Fibroblast of skin of back (primary cell): ENCODE measurements at places on chromosomes 13 and 19.

- peak; percentile 88 for DNase-seq
Observed at GRCh38 chr13:99307247-99307646, at the start of gene GPR183. TSS of gene GPR183 (minus strand) at chr13:99307399. CDS start at chr13:99296145, 11,254 bp downstream.

DNA sequence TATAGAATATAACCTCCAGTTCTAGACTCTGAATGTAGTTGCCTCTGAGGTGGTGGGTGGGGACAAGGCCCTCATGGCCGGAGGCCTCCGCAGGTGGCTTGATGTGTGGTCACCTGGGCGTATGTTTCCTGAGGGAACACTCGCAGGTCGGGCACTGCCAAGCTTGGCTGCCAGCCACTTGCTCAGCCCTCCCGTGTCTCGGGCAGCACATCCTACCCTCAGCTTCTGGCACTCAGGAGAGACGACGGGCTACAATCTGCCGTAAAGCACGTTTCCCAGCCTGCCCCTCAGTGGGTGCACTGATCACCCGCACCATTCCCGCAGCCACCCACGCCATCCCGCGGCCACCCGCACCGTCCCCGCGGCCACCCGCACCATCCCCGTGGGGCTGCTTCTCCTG, 15.2 kb downstream of the THOP1 start:
- no peak for DNase-seq

GRCh38 chr13:58660826-58661225, 1029.3 kb downstream of the PCDH17 start:
- no peak for DNase-seq

DNA sequence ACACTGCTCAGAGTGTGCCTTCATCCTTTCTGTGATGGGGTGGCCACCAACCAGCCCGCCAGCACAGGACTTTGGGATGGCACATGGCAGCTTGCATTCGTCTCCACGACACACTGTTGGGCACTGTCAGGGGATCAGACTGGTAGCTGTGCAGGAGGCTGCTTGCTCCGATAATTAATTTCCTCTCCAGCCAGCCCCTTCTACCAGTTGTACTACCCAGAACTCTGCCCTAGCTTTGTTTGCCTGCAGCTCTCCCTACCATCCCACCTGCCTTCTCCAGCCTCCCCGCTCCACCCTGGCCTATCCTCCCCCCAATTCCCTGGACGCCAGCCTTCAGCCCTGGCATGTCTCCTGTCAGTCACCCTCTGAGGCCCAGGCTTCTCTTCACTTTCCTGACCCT, 228.3 kb downstream of the TSHZ3 start:
- DNase-seq, result no peak

GRCh38 chr19:3098515-3099346, 4.6 kb downstream of the GNA11 start:
- no peak for DNase-seq

GRCh38 chr19:17951990-17952976, 14.6 kb upstream of the KCNN1 start:
- DNase-seq, result no peak

DNA sequence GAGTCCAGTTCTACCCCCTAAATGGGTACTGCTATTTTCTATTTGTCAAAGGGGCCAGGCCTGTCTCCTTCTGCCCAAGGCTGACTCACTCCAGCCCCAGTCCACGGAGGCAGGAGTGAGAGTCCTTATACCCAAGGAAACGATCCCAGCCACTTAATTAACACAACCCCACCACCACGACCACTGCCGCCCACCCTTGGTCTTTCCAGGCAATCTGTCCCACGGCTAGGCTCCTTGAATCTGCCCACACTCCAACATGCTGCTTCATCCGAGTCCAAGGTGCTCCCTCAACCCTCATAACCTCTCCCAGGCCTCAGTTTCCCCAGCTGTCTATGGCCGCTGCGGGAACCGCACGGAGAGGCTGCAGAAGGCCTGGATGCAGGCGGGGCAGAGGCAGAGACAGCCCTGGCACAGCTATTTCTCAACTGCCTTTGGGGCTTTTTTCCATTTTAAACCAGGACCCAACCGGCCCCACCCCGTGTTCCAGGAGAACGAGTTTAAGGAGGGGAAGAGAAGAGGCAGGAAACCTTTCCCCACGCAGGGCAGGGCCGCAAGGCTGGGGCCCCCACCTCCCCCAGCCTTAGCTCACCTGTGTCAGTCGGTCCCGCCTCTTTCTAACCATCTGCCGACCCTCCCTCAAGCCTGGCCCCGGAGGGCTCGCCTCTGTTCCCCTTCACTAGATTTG, 746 bp downstream of the RAB3D start:
- no peak for DNase-seq

GRCh38 chr13:70844391-70845108, 736.3 kb upstream of the KLHL1 start:
- DNase-seq, result no peak

DNA sequence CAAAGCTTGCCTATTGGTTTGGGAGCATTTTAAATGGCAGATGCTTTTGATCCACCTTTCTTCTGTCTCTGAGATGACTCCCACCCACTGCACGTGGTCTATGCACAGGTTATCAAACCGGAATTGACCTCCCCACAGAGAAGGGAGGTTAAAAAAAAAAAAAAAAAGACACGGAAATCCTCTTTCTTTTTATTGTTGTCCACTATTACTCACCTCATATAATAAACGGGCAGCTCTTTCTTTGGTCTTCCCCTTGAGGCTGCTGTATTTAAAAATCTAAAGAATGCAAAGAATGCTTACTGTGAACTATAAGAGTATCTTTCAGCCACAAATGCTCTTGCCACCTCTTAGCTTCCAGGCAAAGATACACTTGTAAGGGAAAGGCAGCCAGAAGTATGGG, 329.7 kb downstream of the NDFIP2 start:
- DNase-seq, result peak; percentile 75

- no peak for DNase-seq
Observed at GRCh38 chr19:32063601-32064000, 281.8 kb upstream of the ZNF507 start.

GRCh38 chr13:60335531-60335930, 61.5 kb upstream of the TDRD3 start:
- DNase-seq, result peak; percentile 38

DNA sequence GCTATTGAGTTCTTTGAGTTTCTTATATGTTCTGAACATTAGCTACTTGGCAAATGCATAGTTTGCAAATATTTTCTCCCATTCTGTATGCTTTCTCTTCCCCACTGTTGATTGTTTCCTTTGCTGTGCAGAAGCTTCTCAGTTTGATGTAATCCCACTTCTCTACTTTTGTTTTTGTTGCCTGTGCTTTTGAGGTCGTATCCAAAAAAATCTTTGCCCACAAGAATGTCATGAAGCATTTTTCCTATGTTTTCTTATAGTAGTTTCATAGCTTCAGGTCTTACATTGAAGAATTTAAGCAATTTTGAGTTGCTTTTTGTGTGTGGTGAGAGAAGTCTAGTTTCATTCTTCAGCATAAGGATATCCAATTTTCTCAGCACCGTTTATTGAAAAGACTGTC, 536.7 kb upstream of the ARGLU1 start:
- DNase-seq, result peak; percentile 69

- no peak for DNase-seq
Observed at GRCh38 chr19:33208904-33209849, 15.0 kb downstream of the LRP3 start.

DNA sequence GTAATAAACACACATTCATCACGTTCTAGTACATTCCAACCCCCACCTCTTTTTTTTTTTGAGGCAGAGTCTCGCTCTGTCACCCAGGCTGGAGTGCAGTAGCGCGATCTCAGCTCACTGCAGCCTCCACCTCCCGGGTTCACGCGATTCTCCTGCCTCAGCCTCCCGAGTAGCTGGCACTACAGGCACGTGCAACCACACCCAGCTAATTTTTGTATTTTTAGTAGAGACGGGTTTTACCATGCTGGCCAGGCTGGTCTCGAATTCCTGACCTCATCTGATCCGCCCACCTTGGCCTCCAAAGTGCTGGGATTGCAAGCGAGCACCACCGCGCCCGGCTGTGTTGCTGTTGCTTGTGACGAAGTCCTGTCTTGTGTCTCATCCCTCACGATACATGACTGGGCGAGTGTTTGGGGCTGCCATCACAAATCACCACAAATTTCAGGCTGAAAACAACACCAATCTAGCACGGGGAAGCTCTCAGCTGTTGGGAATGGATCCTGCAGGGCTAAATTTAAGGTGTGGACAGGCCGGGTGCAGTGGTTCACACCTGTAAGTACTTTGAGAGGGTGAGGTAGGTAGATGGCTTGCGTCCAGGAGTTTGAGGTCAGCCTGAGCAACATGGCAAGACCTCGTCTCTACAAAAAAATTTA, 15.7 kb downstream of the MOB3A start:
- no peak for DNase-seq

- peak; percentile 52 for DNase-seq
Observed at GRCh38 chr13:106455777-106456176, 79.7 kb downstream of the EFNB2 start.

GRCh38 chr13:50370303-50370950, 355.2 kb downstream of the KCNRG start:
- DNase-seq, result no peak

- DNase-seq, result no peak
Observed at GRCh38 chr13:99994638-99995020, 13.0 kb downstream of the ZIC2 start.

DNA sequence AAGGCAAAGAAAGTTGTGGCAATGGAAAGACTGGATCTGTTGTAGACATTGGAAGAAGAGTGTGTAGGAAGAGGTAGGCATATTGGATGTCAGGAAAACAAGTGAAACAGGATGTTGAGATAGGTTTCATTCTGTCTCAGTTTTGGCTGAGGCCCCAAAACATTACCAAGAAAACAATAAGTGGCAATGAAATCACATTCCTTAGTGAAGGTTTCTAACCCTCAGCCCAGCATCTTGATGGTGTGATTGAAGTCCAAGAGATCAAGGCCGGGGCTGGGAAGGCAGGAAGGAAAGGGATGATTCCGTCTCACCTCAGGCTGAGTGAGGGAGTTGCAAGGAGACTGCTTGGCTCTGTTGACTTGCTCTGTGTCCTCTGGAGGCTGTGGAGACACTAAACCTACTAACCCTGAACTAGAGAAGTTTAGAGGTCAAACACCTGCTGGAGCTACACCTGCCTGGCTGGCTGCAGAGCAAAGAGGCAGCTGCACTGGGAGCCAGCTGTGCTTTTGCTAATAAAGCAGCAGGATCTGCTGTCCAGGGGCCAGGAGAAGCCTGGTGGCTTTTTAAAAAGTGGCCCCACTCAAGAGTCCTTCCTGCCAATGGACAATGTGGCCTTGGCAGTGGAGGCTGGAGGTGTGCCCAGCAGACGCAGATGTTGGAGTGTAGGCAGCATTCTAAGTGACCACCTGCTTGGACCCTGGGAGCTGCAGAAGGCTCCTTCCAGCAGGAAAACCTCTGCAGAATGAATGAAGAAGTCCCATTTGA, 53.6 kb downstream of the DGKH start:
- no peak for DNase-seq

DNA sequence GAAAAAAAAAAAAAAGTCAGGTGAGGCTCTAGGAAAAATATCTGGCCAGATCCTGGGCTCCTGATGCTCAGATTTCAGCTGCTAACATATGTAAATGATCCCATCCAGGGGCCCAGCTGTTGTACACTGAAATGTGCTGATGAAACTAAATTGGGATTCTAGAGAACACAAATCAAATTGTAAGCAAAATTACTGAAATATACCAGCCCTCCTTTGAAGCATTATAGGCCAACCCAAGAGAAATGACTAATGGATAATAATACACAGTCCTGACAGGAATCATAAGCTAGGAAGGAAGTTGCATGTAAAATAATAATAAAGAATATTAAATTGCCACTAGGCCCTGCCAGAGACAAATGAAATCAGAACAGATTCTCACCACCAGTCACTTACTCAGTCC, 17.8 kb downstream of the KCTD12 start:
- no peak for DNase-seq

GRCh38 chr13:71082631-71083030, 784.4 kb downstream of the DACH1 start:
- DNase-seq, result no peak

GRCh38 chr13:89567025-89567424, 1780.5 kb upstream of the MIR17HG start:
- no peak for DNase-seq

DNA sequence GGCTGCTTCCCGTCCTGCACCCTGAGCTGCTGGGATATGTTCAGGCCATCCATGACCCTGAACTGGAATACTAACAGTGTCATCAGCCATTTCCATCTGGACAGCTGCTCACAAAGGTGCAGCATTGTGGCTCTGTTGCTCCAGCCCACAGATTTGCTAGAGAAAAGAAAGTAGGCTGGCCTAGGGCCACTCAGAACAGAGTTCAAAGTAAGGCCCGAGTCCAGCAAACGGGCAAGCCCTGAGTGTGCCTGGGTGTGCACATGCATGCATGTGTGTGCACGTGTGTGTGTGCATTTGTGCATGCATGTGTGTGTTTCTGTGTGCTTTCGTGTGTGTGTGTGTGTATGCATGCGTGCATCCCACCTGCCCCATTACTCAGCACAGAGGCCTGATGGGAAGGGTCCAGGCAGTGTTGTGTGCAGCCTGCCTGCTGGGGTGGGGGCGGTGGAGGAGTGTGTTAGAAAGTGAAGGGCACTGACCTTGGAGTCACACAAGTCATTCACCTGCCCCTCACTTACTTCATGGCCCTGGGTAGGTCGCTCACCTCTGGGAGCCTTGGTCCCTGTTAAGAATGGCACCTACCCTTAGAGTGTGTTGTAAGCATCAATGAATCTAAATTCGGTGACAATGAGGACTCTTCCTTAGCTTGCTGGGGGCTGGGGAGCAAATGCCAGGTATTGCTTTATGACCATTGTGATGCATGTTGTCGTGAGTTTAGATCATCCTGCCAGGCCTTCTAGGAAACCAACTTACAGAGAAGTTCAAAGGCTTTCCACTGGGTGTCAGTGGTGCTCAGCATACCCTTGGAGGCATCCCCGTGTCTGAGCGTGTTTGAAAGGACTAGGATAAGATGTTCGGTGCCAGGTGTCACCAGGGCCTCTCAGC, 53.2 kb downstream of the GPR12 start:
- peak; percentile 35 for DNase-seq

DNA sequence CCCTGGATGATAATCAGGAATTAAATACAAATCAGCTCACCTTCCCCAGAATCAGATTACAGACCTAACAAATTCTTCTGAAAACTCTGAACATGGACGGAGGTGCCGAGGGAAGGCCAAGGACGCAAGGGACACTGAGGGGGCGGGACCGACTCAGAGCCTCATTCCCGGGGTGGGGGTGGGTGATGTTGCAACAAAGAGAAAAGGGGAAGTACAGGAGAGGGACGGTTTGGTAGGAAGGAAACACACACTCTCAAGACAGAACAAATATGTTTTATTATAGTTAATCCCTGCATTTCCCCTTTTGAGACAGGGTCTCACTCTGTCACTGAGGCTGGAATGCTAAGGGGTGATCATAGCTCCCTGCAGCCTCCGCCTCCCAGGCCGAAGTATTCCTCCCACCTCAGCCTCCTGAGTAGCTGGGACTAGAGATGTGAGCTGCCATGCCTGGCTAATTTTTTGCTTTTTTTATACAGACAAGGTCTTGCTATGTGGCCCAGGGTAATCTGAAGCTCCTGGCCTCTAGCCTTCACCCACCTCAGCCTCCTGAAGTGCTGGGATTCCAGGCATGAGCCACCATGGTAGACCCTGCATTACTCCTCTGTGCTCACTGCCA, 786 bp upstream of the LILRA2 start:
- no peak for DNase-seq
